ENCODE measurements at places on chromosomes 6 and 20.

- no peak for DNase-seq
Measured at GRCh38 chr6:135250751-135251497, 69.8 kb downstream of the MYB start.

GRCh38 chr6:5547556-5547955, 286.2 kb downstream of the FARS2 start:
- no peak for DNase-seq

- DNase-seq, result no peak
Measured at GRCh38 chr20:24985802-24986201, 6.7 kb downstream of the APMAP start.

GRCh38 chr6:33173535-33174180, 18.6 kb downstream of the COL11A2 start:
- DNase-seq, result no peak

DNA sequence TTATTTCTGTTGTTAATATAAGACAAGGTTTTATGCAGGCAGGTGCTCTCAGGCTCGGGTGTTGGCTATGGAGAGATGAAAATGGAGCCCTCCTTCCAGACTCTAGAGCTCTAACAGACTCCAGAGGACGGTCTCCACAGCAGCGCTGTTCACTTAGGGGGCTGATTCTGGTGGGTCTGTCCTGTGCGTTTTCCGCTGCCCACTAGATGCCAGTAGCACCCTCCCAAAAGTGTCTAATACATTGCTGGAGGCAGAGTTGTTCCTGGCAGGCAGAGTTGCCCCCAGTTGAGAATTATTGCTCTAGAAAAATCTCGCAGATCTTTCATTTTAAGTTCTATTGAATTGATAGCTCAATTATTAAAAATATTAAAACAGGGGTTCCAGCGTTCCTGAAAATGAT, 109.9 kb downstream of the MAP3K4 start:
- DNase-seq, result no peak

DNA sequence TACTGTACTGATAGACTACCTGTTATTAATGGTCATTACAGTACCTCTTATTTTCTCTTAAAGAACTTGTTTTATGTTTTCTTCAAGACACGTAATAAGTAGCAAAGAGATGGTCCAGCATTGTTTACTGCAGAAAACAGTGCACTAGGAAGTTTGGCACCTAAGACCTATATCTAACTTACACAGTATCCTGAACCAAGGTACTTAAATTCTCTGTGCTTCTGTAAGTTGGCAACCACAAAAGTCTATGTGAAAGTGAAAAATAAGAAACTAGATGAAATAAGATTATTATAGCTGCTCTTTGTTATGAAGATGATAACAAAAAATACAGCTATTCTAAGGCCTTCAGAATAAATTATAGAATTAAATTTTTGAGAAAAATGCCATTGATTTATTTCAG, 411.7 kb upstream of the SOX4 start:
- no peak for DNase-seq

- no peak for DNase-seq
Measured at GRCh38 chr6:91083211-91083610, 496.3 kb upstream of the MAP3K7 start.

- no peak for DNase-seq
Measured at GRCh38 chr6:166997768-166998255, 1.4 kb upstream of the CEP43 start.

DNA sequence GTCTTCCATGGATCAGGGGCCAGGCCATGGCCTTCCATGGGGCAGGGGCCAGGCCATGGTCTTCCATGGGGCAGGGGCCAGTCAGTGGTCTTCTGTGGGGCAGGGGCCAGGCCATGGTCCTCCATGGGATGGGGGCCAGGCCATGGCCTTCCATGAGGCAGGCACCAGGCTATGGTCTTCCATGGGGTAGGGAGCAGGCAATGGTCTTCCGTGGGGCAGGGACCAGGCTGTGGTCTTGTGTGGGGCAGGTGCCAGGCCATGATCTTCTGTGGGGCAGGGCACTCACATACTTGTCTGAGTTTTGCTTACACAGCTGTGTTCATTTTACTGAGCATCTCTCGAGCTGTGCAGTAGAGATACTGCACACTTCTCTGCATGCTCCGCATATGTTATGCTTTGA, 57.3 kb upstream of the THBS2 start:
- DNase-seq, result no peak

DNA sequence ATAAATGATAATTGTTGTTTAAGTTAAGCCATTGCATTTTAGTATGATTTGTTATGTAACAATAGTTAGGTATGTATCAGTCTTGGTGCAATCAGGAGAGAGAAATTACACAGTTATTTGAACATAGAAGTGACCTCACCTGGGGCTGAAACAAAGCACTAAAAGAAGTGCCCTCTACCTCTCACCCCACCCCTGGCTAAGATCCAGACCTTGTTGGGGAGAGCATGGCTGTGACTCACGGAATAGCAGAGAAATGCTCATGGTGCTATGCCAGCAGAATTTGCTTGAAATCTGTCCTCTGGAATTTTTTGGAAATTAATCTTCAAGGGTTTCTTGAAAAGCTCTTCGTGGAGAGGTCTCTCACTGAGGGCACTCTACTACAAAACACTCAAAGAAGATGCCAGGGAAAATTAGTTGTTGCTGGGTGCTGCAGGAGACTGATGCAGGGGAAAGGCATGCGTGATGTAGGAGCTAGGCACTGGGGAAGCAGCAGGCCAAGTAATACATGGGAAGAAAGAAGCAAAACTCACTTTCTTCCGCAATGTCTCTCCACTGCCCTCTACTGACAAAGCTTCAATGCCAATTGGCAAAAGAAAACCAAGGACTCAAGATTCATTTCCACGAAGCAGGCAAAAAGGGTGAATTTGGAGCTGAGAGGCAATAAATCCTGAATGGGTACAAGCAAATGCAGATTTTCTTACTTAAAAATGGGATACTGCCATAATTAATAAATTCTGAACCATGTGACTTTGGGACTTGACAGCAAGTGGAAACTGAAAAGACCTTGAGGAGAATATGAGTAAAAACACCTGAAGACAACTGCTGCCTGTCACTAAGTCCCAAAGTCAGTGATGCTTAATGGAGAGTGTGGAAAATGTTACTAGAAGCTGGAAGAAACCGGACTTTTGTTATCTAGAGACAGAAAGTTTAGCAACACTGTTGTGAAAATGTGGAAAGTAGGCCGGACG, 136.3 kb upstream of the ZNF184 start:
- no peak for DNase-seq

- no peak for DNase-seq
Measured at GRCh38 chr20:32354592-32355416, 3.3 kb upstream of the ASXL1 start.

GRCh38 chr6:157380458-157380778, 572 bp upstream of the ZDHHC14 start:
- no peak for DNase-seq

GRCh38 chr6:153958860-153959259, 80.2 kb upstream of the OPRM1 start:
- DNase-seq, result no peak

DNA sequence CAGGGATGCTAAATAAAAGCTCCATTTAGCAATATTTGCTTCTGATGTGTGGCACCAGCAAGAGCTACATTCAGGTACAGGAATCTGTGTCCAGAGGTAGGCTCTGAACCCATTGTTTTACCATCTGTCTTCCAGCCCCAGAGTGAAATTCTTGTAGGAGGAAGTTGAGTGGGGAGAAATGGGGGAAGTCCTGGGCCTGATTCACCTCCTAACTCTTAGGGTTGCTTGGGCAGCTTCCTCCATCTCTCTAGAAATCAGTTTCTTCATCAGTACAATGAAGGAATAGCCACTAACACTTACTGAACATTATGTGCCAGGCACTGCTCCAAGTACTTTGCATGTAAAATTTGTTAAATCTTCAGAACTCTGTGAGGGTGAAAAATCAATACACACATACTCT, 35.1 kb upstream of the TSPYL1 start:
- no peak for DNase-seq

- peak; percentile 33 for DNase-seq
Measured at GRCh38 chr6:29847871-29848630, 20.4 kb downstream of the HLA-G start.

DNA sequence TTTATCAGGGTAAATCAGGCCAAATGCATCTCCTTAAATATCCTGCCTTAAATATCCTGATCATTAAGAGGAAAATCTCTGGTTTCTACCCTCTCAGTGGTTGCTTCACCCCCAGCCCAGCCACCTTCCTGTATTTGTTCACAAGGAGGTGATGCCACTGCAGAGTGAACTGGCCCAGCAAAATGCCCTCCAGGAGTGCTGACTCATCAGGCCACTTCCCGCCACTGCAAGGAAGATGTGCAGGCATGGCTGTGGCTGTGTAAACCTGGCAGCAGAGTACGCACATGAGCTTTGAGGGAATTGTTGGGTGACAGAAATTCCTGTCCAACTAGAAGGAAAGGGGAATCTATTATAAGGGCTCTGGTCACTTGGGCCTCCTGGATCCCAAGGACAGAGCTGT, 13.8 kb downstream of the NQO2 start:
- DNase-seq, result no peak

DNA sequence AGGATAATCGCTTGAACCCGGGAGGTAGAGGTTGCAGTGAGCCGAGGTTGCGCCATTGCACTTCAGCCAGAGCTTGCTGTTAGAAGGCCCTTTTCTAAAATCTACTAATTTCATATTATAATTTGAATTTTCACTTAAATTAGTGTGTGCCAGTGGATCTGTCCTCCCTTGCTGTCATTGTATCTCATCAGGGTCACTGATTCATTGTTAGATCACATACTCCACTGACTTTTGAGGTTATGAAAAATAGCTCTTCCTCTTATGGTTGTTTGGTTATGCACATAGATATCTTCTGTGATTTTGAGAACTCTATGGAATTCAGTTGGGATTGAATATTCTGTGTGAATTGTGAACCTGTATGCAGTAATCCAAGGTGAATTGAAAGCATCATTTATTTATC, 53.1 kb upstream of the TULP4 start:
- no peak for DNase-seq

DNA sequence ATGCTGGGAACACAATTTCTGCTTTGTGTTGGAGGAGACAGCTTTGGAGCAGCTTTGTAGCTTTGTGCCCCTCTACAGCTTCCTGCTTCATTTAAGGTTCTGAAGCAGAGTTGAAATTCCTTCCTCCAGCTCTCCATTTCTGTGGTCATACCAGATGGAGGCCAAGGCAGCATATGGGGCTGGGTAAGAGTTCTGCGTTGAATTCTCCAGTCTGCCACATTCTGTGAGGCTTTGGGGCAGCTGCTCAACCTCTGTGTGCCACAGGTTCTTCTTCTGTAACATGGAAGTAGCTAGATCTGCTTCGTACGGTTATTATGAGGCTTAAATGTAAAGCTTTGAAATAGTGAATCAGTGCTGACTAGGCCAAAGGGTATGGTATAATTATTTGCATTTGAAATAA, 2.9 kb upstream of the TRIM26 start:
- no peak for DNase-seq

- no peak for DNase-seq
Measured at GRCh38 chr6:18598551-18599264, 211.6 kb downstream of the RNF144B start.

- DNase-seq, result no peak
Measured at GRCh38 chr6:108463784-108464183, 96.9 kb upstream of the FOXO3 start.

DNA sequence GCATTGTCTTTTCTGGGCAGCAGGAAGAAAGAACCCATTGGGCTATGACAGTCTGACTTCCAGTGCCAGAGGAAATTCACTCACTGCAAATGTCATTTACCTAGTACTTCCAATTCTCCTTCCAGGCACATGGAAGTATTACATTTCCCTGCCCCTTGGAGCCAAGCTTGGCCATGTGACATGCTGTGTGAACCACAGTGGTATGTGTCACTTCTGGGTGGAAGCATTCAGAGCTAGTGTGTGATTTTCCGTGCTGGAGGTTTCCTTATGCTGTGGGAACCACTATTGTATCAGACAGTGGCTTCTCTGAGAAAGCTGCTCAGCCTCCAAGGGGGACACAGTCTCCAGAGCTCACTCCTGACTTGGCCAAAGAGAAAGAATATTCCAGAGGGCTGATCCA, 387.6 kb downstream of the CDC5L start:
- no peak for DNase-seq

DNA sequence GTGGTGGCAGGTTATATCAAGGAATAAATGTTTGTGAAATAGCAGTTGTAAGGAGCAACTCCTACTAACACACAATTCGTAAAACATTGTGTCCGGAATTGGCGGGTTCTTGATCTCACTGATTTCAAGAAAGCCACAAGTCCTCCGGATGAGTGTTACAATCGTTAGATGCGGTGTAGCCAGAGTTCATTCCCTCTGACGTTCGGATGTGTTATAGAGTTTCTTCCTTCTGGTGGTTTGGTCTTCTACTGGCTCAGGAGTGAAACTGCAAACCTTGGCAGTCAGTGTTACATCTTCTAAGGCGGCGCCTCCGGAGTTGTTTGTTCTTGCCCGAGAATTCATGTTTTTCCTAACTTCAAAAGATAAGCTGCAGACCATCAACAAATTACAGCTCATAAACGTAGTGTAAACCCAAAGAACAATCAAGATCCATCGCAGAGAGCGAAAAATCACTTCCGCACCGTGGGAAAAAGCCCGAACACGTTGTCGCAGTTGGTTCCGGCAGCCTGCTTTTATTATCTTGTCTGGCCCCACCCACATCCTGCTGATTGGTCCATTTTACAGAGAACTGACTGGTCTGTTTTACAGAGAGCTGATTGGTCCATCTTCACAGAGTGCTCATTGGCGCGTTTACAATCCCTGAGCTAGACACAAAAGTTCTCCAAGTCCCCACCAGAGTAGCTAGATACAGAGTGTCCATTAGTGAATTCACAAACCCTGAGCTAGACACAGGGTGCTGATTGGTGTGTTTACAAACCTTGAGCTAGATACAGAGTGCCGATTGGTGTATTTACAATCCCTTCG, 58.2 kb downstream of the TRIM27 start:
- no peak for DNase-seq

DNA sequence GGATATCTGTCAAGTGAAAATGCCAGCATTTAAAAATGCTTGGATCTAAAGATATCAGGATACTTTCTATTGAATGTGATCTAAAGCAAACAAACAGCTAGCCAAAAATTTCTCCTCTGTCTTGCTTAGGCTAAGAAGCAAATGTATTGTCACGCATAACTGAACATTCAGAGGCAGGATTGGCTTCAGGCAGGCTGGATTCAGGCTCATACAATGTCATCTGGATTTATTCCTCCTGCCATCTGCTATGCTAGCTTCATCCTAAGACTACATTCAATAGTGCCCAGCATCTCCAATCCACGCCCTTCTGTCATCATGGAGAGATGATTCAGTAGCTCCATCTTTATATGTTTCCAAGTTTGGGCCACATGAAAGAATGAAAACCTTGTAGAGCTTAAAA, 27.1 kb downstream of the PFDN4 start:
- DNase-seq, result no peak

DNA sequence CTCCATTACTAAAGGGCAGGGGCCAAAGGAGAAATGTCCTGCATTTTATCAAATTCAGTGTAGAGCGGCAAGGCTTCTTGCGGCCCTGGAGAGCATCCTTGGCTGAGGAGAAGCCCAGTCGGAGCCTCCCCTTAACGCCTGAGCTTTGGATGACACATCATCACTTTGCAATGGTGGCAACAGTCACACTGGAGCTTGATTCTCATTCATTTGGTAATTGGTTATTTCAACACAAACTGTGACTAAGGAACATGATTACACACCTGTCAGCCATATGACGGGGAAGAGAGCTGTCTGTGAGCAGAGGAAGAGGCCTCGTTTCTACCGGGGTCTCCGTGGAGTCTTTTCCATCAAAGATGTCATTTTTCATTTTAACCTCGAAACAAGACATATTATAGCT, 81.4 kb downstream of the SOBP start:
- no peak for DNase-seq
